ENCODE measurements at places on chromosomes 3 and 15.

- no peak for DNase-seq
These were observed 584.4 kb upstream of the TBL1XR1 start for GRCh38 chr3:177781686-177782161.

DNA sequence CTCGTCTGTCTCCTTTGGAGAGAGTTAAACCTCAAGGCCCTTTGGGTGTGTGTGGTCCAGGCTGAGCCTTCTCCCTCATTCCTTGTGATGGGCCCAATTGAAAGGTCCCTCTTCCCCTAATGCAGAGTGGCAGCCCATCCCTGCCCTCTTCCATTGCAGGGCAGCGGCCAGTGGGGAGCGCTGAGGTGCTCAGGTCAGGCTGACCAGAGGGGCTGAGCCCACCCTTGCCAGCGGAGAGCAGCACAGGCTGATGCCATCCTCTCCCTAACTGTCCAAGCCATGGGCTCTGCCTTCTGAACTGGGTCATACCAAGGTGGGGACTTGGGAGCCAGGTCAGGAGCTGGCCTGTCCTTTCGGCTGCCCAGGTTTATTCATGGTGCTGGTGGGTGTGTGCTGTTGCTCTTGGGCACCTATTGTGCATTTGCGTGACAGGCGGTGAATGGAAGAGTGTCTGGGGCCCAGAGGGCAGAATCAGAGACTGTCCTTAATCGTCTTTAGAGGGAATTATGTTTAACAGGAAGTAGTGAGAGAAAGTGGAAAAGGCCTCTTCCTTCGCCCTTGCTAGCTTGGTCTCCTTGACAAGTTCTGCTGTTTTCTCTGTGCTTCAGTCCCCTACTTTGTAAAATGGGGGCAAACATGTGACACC is 96.9 kb downstream of the VGLL4 start:
- DNase-seq, result no peak

DNA sequence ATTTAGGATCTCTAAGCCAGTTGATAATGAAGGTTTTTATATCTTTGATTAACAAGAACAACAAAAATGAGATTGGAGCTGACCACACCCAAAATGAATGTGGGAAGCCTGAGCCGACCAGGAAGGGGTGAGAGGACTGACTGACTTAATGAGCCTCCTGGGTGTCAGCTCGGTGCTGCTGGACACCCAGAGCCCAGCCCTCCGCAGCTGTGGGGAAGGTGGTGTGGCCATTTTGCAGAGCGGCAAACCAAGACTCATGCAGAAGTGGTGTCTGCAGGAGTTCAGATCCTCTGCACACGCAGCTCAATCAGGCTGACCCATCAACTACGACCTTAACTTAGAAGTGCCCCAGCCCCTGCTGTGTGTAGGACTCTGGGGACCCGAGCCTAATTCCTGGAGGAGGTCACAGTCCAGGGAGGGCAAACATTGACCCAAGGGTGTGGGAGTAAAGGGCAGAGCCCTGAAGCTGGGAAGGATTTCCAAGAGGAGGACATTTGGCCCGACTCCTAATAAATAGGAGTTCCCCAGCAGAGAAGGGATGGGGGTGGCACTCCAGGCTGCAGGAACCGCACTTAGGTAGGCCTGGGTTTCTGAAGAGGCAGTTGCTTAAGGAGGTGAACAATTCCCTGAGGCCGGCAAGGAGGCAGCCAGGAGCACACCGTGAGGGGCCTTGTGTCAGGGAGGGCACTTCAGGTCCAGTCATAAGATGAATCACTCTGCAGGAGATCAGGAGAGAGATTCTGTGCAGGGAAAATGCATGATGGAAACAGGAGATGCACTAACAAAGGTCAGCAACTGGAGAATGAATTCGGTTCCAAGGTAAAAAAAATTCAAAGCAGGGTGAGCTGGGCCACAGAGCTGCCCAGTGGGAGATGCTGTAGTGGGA is 197.1 kb upstream of the TPM1 start:
- no peak for DNase-seq

DNA sequence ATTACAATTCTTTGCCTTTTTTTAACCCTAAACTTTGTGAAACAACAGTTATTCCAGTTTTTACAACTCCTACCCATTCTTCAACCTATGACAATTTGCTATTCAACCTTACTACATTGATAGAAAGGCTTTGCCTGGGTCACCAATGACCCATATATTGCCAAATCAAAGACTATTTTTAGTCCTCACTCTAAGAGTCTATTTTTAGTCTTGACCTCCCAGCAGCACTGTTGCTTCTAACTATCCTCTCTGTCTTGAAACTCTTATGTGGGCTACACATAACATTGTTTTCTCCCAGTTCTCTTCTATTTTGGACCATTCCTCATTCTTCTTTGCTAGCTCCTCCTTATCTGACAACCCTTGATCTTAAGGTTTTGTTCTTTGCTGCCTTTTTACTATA is 71.4 kb downstream of the C3orf80 start:
- DNase-seq, result no peak

GRCh38 chr15:33968821-33969220 is 524 bp downstream of the CHRM5 start:
- no peak for DNase-seq

DNA sequence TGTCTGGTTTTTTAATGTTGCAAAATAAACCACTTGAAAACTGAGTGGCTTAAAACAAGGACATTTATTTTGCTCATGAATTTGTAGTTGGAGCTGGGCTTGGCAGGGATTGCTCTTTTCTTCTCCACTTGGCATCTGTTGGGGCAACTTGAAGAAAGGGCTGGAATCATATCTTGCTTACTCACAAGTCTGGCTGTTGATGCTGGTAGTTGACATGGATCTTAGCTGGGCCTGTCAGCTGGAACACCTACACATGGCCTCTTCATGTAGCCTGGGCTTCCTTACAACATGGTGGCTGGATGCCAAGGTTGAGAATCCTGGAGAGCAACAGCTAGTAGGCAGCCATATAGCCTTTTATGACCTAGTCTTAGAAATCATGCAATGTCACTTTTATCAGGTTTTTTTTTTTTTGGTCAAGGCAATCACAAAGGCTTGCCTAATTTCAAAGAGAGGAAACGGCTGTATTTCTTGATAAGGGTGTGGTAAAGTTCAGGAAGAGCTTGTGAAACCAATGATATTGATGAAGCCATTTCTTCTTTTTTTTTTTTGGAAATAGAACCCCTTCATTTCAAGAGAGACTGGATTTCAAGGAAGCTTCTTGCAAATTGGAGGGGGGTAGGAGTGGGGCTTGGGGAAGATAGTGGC is 262.1 kb downstream of the IL20RB start:
- DNase-seq, result no peak

DNA sequence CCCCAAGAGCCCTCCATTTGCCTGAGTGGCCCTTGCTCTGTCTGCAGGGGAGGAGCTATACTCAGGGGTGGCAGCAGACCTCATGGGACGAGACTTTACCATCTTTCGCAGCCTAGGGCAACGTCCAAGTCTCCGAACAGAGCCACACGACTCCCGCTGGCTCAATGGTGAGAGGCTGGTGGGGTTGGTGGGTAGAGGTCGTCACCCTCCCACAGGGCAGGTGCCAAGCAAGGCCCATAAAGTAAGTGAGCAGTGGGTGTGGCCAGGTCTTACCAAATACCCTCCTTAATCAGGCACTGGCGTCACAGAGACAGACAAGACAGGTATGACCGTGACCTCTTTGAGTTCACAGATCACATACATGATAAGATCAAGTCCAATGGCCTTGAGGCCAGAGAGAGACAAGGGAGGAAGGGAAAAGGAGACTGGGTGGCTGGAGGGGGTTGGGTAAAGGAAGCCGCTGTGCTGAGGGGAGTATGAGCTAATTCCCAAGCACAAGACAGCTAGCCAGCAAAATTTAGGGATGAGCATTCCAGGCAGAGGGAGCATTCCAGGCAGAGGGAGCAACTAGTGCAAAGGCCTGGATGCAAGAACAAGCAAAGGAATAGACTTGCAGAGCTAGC is 2.5 kb downstream of the SEMA3B start:
- DNase-seq, result peak; percentile 22

GRCh38 chr3:146813496-146813895 is 208.3 kb upstream of the PLSCR5 start:
- DNase-seq, result no peak

DNA sequence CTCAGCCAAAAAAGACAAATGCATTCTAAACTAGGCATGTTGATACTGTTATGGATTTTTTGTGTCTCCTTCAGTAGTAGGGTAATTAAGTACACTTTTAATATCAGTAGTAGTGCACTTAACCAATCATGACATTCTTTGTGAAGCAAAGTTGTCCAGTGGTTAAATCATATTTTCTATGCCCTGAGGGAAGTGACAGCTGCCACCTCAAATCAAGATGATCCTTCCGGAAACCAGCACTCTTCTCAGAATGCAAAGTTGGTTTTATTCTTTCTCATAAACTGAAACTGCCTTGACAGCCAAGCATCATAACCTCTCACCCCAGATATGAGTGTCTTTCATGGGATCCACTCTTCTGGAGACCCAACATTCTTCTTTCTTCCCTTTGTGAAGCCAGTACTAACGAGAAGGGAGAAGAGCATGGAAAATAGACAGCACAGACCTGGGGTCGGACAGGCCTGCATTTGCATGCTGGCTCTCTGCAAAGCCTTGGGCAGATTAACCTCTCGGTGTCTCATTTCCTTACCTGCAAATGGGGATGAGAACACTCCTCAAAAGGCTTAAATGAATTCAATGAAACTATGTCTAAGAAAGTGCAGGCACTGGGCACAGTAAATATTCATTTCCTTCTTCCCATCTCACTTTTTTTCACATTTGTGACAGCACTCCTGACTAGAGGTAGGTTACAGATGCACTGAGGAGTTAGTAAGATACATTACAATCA is 13.2 kb downstream of the AAGAB start:
- peak; percentile 70 for DNase-seq

- no peak for DNase-seq
These were observed 81.7 kb upstream of the UMPS start for GRCh38 chr3:124648551-124648950.

DNA sequence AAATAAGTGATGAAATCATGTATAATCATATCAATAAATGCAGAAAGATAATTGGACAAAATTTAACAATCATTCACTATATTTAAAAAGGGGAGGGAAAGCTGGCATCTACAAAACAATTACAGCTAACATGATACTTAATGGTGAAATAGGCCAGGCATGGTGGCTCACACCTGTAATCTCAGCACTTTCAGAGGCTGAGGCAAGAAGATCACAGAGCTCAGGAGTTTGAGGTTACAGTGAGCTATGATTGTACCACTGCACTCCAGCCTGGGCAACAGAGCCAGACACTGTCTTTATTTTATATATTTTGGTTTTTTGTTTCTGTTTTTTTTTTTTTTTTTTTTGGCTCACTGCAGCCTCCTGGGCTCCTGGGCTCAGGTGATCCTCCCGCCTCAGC is 12.1 kb downstream of the EDC3 start:
- DNase-seq, result no peak

GRCh38 chr15:53955396-53955795 is 22.8 kb upstream of the UNC13C start:
- DNase-seq, result no peak

GRCh38 chr3:8470801-8471200 is 30.8 kb upstream of the LMCD1 start:
- DNase-seq, result no peak

- no peak for DNase-seq
These were observed 23.4 kb downstream of the PLA2G4D start for GRCh38 chr15:42070976-42071350.

DNA sequence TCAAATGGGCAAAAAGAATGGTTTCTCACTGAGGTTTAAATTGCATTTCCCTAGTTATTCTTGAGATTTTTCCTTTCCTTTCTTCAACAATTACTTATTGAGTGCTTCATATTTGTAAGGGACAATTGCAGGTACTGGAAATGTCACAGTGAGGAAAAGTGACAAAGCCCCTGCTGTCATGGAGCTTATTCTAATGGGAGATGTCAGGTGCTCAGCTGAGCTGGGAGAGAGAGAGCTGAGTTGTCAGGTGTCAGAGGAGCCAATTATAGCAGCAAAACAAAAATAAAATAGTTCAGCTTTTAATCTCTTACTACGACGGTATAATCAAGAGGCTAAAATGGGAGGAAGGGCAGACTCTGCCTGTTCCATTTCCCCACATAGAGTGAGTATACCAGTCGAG is 42.0 kb downstream of the CD86 start:
- DNase-seq, result no peak

DNA sequence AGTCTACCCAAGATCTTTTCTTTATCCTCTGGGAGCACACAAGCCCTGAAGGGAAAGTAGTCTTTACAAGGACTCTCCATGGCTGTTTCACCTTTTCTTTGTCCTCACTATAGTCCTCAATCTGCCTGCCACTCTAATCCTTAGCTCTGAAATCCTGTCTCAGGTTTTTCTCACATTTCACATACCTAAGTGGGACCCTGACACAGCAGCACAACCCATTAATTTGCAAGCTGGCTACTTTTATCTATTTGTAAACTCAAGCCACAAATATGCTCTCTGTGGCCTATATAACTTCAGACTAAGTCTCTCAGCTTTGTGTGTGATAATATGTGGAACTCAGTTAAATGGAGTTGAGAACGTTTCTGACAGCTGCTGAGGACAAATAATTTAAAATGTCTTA is 19.8 kb downstream of the SIN3A start:
- DNase-seq, result no peak

- DNase-seq, result no peak
These were observed 28.5 kb downstream of the RFTN1 start for GRCh38 chr3:16484984-16485383.

DNA sequence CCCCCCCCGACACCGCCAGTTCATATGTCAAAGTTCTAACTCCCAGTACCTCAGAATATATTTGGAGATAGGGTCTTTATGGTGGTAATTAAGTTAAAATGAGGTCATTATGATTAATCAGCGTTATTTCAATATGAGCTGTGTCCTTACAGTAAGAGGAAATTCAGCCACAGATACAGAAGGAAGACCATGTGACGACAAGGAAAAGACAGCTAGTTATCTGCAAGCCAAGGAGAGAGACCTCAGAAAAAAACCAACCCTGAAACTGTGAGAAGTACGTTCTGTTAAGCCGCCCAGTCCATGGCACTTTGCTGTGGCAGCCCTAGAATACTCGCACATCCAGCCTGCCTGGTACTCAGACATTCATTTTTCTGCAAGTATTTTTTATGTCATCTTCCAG is 62.3 kb upstream of the ARL8B start:
- no peak for DNase-seq

- peak; percentile 57 for DNase-seq
These were observed 31.5 kb downstream of the KCNAB1 start for GRCh38 chr3:156151824-156152428.

GRCh38 chr15:74240002-74240568 is 4.0 kb downstream of the CCDC33 start:
- DNase-seq, result no peak

DNA sequence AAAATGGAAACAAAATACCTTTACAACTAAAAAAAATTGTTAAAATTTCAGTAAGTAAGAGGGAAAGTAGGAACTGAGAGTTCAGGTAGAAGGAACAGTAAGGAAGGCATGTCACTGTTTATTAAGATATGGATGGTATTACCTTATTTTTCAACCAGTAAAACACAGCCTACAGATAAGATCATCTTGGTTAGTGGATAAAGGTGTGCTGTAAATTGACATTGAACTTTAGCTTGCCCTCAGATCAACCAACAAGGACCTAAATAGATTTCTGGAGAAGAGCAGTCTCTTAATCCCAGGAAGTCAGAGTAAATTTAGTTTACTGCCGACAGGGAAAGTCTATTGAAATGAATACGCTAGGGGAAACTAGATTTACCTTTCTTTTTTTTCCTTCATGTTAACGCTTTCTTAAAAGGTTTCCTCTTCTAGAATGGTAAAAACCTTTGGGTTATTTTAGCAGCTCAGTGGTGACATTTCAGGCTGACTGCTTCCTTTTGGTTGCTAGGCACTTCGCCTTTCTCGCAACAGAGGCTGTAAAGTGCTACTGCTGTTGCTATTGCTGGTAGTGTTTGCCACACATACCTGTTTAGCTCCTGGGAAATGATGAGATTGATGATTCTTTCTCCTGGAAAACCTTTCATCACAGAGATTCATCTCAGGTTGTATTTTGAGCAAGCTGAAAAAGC is 12.9 kb downstream of the DZIP3 start:
- DNase-seq, result no peak

Data from GM20000 (cell line).